ENCODE measurements at places on chromosomes 12 and 14.

DNA sequence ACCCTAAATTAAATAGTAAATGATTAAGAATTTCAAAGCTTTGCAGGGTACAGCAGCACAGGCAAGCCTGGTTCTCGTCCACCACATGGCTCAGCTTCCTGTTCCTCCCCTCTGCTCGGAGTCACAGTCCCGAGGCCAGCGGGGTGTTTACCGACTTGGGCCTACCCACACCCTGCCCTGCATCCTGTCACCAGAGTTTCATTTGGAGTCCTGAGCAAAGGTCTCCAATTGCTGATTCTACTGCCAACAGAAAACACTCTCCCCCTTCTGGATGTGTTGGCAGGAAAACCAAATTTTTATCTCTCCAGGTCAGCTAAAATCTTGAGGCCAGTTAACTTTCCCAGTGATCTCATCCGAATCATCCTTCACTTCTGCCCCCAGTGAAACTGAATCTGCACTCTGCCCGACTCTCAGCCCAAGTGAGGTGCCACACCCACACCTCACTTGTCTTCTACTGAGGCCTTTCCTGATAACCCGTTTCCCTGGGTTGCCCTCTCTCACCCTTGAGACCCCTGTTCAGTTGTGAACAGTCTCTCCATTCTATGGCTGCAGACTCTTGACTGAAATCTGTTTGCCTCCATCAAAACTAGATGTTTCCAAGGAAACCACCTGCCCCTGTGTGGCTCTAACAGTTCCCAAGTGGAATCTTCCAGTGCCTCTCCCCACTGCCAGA lies 71.2 kb downstream of the VCPKMT start:
- no peak overlapping the region for H3K4me3 ChIP-seq
- no peaks in the 10 kb centered on the region for H3K27me3 ChIP-seq
- DNase-seq, result no peak
- no peak overlapping the region for H3K27ac ChIP-seq

DNA sequence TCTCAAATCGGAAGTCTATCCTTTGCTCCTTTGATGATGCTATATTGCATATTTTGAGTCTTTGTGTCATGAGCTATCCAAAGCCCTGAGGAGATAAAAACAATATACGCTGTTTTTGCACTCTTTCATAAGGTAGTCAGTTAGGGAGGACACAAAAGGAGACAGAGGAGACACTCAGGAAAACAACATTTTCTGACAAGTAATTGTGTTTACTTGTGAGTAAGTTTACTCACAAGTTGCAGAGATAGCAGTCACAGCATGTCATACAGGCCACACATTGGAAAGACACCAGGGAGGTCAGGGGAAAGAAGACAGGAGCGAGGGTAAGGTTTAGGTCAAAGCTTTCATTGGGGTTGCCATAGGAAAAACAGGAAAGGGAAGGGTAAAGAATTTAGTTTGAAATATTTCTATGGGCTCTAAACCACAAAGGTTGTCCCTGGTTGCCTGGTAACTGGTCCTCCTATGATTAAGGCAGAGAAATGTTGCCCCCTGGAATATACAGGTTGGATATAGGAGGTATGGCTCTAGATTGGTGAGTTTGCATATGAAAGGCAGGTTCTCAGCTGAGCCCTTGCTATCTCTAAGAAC lies 7.4 kb upstream of the GABARAPL1 start:
- no peaks in the 10 kb centered on the region for H3K27me3 ChIP-seq
- H3K4me3 ChIP-seq, result no peak overlapping the region
- DNase-seq, result no peak

GRCh38 chr12:49624921-49625577 lies 1.7 kb downstream of the PRPF40B start:
- H3K36me3 ChIP-seq, result no peaks in the 10 kb centered on the region
- no peak for DNase-seq
- peaks cover 9% of the 10 kb centered on the region for H3K4me1 ChIP-seq

DNA sequence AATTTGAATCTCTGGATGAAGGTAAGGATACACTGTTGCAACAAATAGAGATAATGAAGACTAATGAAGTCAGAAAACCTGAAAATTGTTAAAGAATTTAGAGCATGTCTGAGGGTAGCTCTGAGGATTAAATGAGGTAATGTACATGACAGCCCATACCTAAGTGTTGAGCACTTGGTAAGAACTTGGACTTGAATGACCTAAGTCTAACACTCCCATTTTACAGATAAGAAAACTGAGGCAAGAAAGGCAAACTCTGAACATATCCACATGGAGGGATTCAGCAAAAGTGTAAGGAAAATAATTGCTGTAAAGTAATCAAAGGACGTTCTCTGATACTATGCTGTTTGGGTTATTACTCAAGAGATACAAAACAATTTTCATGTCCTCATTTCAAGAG lies 29.0 kb downstream of the PTPRB start:
- no peak overlapping the region for H3K27ac ChIP-seq
- peaks cover 18% of the 10 kb centered on the region for H3K27me3 ChIP-seq
- no peak for DNase-seq
- no peaks in the 10 kb centered on the region for H3K36me3 ChIP-seq
- no peak overlapping the region for H3K4me3 ChIP-seq

- no peaks in the 10 kb centered on the region for H3K27me3 ChIP-seq
- H3K4me3 ChIP-seq, result no peak overlapping the region
- H3K4me1 ChIP-seq, result no peaks in the 10 kb centered on the region
- no peak overlapping the region for H3K27ac ChIP-seq
Measured at GRCh38 chr14:105275267-105275946, 25.4 kb downstream of the BRF1 start.

DNA sequence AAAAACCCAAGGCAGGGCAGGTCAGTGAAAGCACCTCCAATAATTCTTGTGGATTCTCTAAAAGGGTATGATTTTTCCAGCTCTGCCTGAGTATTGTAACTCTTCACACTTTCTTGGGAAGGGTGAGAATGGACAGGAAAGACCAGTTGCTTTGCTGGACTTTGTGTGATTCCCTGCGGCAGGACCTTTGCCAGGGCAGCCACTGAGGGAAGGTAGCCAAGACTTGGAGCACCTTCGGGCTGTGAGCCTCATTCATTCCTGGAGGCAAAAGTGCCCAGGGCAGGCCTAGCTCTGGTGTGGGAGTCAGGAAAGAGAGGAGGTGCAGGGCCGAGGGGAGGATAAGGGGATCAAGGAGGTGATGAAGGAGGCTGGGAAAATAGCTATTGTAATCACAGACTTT lies 80.2 kb downstream of the VCPKMT start:
- no peak overlapping the region for H3K27ac ChIP-seq
- no peaks in the 10 kb centered on the region for H3K36me3 ChIP-seq
- no peaks in the 10 kb centered on the region for H3K4me1 ChIP-seq

DNA sequence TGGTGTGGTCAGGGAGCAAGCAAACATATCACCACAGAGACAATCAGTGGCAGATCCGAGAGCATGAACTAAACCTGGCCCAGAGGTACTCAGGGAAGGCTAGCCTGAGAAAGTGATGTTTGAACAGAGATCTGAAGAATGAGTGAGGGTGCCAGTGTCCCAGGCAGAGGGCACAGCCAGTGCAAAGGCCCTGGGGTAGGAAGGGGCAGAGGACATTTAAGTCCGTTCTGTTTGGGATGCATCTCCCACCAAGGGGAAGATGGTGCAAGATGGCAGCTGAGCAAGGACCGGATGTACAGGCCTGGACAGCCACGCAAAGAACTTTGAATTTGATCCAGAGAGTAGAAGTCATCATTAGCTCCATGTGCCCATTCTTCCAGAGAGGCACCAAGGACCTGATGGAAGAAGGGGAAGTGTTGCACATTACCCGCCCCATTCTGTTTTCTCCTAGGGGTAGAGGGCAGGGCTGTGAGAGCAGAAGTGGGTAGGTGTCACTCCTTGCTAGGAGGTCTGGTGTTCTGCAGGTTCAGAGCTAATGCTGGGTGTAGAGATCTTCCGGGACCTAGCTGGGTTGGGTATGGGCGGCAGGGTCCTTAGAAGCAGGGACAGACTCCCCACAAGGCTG lies 3.9 kb downstream of the DTX1 start:
- H3K36me3 ChIP-seq, result no peaks in the 10 kb centered on the region
- DNase-seq, result no peak

DNA sequence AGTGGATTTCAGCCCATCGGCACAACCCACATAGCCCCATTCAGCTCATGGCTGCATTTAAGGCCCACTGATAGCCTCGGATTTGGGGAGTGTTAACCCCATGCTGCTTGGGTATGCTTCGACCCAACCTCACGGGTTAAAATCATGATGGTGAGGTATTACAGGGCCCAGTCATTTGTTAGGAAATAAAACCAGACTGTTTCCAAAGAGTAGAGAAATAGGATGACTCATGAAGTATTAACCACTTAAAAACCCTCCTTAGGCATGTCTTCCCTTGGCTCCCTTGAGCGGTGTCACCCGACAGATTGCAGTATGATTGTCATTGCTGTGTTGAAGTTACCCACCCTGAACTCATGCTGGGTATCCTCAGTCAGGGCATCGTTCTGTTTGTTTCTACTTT lies 289.1 kb downstream of the CACNA1C start:
- H3K4me3 ChIP-seq, result no peak overlapping the region
- H3K27ac ChIP-seq, result no peak overlapping the region
- H3K27me3 ChIP-seq, result no peaks in the 10 kb centered on the region

DNA sequence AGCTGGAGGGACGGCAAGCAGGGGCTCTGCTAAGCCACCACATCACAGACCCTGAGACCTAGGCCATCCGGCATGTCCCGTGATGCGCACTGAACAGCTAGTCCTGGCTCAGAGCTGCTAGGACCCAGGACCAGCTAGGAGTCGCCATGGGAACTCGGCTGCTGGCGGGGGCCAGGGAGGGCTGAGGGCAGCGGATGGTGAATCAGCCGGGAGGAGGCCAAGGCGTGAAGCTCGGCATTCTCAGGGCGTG lies 5.1 kb downstream of the AHNAK2 start:
- H3K4me3 ChIP-seq, result no peak overlapping the region
- DNase-seq, result no peak
- H3K36me3 ChIP-seq, result no peaks in the 10 kb centered on the region
- peaks cover 39% of the 10 kb centered on the region for H3K4me1 ChIP-seq
- H3K27me3 ChIP-seq, result peaks cover 21% of the 10 kb centered on the region

GRCh38 chr12:122326586-122326985 lies 60.3 kb upstream of the VPS33A start:
- H3K4me1 ChIP-seq, result no peaks in the 10 kb centered on the region
- H3K4me3 ChIP-seq, result no peak overlapping the region
- peaks cover 21% of the 10 kb centered on the region for H3K36me3 ChIP-seq
- no peak overlapping the region for H3K27ac ChIP-seq
- DNase-seq, result no peak

- H3K27ac ChIP-seq, result no peak overlapping the region
- H3K27me3 ChIP-seq, result no peaks in the 10 kb centered on the region
- peaks cover 7% of the 10 kb centered on the region for H3K4me1 ChIP-seq
- no peak for DNase-seq
- H3K4me3 ChIP-seq, result no peak overlapping the region
- no peaks in the 10 kb centered on the region for H3K36me3 ChIP-seq
Measured at GRCh38 chr14:23005451-23006187, 4.3 kb downstream of the C14orf93 start.

GRCh38 chr12:109999983-110000505 lies 814 bp downstream of the ANKRD13A start:
- peak; percentile 21 for DNase-seq
- H3K27me3 ChIP-seq, result no peaks in the 10 kb centered on the region
- no peaks in the 10 kb centered on the region for H3K36me3 ChIP-seq
- peak overlapping the region; percentile 91 for H3K4me3 ChIP-seq

DNA sequence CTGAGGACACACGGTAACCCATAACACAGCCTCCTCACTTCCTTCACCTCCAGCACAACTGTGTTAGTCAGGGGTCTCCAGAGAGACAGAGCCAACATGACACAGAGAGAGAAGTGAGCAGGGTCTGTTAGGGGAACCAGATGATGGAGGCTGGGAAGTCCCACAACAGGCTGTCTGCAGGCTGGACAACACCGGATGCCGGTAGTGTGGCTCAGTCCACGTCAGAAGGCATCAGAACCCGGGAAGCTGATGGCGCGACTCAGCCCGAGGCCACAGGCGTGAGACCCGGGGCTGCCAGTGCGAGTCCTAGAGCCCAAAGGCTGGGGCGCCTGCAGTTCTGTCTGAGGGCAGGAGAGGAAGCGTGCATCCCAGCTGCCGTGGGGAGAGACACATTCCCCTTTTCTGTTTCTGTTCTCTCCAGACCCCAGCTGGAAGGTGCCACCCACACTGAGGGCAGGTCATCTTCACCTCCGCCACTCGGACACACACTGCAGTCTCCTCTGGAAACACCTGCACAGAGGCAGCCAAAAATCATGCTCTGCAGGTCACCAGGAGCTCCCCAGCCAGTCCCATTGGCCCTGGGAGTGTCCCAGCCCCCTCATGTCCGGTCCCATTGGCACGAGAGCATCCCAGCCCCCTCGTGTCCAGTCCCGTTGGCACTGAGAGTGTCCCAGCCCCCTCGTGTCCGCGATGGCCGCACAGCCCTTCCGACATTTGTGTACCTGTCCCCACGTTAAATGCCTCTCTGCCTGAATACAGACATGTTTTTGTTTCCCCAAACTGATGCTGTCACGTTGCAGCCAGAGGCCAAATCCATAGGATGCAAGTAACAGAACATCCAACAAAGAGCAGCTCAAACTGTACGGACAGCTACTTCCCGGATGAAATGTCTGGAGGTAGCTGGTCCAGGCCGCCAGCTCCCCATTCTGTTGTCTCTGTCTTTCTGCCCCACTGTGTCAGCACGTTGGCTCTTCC lies 7.9 kb upstream of the FBRSL1 start:
- no peaks in the 10 kb centered on the region for H3K4me1 ChIP-seq
- no peak for DNase-seq

- H3K4me3 ChIP-seq, result no peak overlapping the region
- DNase-seq, result no peak
- no peaks in the 10 kb centered on the region for H3K36me3 ChIP-seq
Measured at GRCh38 chr12:105783983-105784947, 354.5 kb downstream of the NUAK1 start.

DNA sequence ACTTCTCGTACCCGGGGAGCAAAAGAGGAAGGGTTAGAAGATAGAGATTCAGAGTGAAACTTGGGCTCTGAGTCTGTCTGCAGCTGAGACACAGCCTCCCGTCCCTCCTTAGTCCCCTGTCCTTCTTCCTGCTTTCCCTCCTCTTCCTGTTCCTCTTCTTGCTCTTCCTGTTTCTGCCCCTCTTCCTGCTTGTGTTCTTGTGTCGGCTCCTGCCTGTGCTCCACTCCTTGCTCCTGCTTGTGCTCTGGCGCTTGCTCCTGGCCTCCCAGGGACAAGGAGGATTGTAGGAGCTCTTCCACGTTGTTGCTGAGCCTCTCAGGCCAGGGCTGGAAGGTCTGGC lies 3.0 kb downstream of the ACRBP start:
- no peak overlapping the region for H3K27ac ChIP-seq
- H3K27me3 ChIP-seq, result no peaks in the 10 kb centered on the region
- peaks cover 23% of the 10 kb centered on the region for H3K36me3 ChIP-seq
- no peak for DNase-seq
- H3K4me1 ChIP-seq, result no peaks in the 10 kb centered on the region
- H3K4me3 ChIP-seq, result no peak overlapping the region

DNA sequence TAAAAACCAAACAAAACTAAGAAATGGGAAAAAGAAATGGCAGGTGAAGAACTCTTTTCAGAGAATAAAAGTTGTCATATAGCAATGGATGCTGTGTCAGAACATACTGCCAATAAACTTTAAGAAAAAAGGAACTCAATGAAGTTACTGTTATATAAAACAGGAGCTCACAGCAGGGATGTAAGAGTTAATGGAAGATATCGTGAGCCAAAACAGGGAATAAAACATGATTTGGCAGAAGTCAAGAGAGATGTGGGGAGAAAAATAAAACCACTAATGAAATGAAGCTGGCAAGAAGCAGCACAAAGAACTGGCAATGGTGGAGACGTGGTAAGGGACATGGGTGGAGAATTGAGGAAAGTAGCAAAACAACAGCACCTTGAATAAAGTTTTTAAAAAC lies 61.0 kb downstream of the TAOK3 start:
- no peak overlapping the region for H3K4me3 ChIP-seq
- H3K27ac ChIP-seq, result no peak overlapping the region
- H3K4me1 ChIP-seq, result no peaks in the 10 kb centered on the region
- no peaks in the 10 kb centered on the region for H3K36me3 ChIP-seq
- no peaks in the 10 kb centered on the region for H3K27me3 ChIP-seq
- no peak for DNase-seq

Data from neuronal stem cell (in vitro differentiated cells).